RWPE1 (cell line): ENCODE measurements at places on chromosomes 16 and 17.

DNA sequence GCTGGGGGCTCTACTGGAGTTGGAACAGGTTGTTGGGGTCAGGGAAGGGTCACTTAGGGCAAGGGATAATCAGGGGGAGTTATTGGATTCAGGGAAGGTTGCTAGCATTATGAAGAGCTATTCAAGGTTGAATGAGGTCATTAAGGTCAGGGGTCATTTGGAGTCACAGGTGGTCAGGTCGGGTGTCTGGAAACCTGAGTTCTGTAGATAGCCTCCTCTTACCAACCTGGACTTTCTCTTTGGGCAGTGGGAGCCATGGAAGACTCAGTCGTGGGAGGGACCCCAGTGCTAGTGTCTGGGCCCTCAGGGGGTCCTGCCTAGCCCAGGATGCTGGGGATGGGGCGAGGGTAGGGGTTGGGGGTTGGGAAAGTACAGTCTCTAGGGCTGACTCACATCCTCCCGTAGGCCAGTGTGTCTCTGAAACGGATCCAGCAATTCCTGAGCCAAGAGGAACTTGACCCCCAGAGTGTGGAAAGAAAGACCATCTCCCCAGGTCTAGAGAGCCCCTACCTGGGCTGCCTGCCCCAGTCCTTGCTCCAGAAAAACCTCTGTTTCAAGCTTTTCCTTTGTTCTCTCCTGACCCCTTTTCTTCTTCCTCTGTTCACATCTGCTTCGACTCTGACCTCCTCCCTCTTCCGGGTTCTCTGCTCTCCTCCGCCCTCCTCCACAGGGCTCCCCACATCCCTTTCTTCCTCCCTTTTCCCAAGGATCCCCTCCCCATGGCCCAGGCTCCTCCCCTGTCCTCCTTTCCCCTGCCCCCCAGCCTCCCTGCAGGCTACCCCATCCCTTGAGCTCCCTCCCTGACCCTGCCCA, 33.5 kb downstream of the ABCC3 start:
- peak; percentile 58 for DNase-seq

GRCh38 chr16:54055864-54056263, 230.7 kb downstream of the IRX3 start:
- DNase-seq: no peak

GRCh38 chr16:29926711-29927052, 656 bp upstream of the KCTD13 start:
- peak; percentile 34 for DNase-seq

- no peak for DNase-seq
Measured at GRCh38 chr16:80390871-80391489, 149.8 kb upstream of the DYNLRB2 start.

- no peak for DNase-seq
Measured at GRCh38 chr16:59060207-59060606, 326.1 kb upstream of the GOT2 start.

- DNase-seq: no peak
Measured at GRCh38 chr17:75475144-75475835, 18.9 kb downstream of the TMEM94 start.

GRCh38 chr16:89289428-89290395, 72.2 kb downstream of the ZNF778 start:
- DNase-seq: peak; percentile 86

DNA sequence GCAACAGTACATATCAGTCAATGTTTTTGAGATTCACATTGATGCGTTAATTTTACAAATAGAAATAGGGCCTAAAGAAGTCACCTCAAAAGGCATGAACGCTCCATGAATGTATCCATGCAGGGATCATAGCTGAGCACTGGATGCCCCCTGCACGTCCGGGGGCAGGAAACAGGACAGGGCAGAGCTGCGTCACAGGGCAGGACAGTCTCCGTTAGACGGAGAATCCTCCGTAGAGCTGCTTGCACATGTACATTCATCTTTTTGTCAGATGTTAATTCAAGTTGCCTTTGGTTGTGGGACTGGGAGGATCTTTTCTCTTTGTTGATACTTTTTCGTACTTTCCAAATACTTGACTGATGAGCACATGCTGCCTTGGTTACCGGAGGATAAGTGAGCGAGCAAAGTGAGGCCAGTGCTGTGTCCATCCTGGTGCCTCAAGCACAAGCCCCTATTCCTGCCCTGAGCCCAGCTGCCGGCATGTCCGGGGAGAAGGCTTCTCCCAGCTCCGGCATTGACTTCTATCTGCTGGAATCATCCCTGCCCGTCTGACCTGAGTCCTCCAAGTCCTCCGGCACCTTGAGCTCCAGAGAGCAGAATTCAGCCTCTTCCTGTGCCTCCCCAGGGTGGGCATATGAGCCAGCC, 15.0 kb downstream of the GAA start:
- no peak for DNase-seq

GRCh38 chr17:81294512-81295030, 536 bp downstream of the SLC38A10 start:
- DNase-seq: peak; percentile 30

DNA sequence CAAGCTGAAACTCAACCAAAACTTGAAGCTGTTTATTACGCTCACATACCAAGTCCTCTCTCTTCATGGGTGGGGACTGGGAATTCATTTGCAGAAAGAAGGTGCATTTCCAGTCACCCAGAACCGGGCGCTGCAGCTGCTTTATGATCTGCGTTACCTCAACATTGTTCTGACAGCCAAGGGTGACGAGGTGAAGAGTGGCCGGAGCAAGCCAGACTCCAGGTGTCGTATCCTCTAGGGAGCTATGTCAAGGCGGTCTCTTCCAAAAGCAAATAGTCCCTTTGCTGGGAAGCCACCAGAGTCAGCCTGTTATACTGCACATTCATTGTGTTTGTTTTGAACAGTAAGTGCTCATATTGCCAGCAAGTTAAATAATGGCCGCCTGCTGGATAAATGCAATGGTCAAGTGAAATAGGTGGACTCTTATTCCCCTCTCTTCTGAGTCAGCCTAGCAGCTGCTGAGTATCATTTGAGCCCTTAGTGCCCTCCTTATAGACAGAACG, 12.7 kb downstream of the COG1 start:
- no peak for DNase-seq

- DNase-seq: no peak
Measured at GRCh38 chr16:28258567-28258966, 33.8 kb upstream of the SBK1 start.

GRCh38 chr16:24784121-24784520, 54.7 kb downstream of the TNRC6A start:
- no peak for DNase-seq

DNA sequence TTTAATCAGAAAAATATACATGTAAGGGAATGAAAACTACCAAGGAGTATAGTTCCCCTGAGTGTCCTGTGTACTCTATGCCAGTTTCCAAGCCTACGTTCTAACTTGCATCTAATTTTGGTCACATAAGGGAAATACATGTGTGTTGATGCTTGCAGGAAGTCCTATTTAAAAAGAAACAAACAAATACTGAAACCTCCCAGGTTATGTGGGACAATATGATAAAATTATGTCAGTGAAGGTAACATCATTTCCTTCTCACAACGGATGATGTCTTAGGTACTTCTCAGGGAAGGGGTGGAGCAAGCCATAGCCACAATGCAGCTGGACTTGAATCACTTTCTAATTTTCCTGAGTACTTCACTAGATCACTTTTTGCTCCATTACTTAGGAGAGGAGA, 115.9 kb downstream of the ZFHX3 start:
- no peak for DNase-seq

DNA sequence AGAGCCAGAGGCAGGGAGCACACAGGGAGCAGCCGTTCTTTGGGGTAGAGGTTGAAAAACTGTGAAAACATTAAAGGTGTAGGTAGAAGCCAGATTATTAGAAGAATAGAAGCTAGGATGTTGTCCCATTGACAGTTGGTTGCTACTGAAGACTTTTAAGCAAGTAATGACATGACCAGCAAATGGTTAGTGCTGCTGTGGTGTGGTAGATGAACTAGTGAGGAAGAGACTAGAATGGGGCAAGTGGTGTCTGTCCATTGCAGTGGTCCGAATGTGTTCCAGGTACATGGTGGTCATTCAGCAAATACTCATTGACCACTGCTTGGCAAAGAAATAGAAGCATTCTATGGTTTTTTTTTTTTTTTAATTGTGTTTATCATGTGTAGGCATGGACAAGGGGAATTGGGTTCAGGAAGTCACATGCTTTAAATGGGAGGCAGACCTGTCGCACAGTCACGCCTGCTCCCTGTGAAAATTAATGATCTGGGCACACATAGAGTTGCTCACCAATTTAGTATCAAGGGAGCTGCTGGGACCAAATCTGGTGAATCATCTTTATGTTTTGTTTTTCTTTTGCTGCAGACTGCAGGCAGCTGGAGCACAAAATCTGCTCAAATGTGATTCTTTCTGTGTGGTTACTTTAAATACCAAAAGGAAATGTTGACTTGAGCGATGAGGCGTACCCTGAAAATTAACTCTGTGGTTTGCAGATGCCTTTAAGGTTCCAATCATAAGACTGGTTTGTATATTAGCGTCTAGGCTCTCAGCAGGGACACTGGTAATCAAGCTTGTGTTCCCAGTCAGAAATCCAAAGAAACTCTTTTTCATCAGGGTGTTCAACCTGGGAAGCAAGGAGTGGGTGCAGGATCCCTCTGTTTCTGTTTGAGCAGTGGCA, 30.7 kb downstream of the YPEL2 start:
- no peak for DNase-seq

DNA sequence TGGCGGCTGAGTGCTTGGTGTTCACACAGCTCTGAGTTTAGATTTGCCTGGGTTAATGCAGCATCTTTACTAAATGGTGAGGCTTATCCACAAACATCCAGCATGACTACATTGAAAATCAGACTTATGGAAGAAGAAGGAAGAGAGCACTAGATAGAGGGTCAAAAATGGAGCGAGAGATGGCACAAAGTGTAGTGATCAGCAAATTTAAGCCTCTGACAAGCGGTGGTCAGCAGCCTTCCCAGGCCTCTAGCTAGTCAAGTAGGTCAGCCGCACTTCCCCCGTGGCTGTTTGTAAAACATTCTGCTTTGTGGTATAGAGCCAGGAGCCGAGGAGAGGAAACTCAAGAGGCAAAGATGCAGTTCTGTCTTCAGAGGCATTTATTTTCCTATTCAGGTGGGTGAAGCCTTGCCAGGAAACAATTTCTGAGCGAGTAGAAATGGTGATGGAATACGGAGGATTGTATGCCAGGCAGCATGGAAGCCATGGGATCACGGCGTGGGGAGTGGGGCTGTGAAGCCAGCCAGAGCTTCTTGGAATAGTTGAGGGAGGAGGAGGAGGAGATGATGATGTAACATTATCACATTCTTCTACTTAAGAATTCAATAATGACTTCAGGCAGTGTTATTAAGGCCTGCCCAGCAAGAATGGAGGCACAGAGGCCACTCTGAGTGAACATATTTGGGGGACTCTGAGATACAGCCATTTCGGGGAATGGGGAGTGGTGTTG, 118.9 kb downstream of the MSI2 start:
- no peak for DNase-seq

DNA sequence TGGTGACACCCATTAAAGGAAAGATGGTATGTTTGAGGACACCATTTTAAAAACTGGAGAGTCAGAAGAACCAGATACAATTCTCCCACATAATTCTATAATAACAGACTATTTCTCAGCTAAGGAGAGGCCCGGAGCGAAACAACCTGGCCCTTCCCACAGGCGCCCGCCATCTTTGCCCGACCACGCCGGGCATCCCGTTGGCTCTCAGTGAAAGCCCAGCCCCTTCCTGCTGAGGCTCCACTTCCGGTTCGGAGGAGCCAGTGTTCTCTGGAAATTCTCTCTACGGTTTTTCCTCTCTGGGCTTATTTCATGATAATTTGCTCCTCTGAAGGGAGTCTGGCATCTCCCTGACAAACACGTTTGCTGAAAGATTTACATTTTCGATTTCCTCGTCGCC, 175.7 kb downstream of the AXIN2 start:
- no peak for DNase-seq

- no peak for DNase-seq
Measured at GRCh38 chr17:44272321-44272951, 4.5 kb upstream of the SLC4A1 start.

GRCh38 chr17:68497885-68498319, 14.3 kb upstream of the PRKAR1A start:
- no peak for DNase-seq
